Neural crest cell (in vitro differentiated cells): ENCODE measurements at places on chromosomes 16 and 17.
A peak's percentile ranks its signal among the peaks of the same experiment; 100 is the strongest.

DNA sequence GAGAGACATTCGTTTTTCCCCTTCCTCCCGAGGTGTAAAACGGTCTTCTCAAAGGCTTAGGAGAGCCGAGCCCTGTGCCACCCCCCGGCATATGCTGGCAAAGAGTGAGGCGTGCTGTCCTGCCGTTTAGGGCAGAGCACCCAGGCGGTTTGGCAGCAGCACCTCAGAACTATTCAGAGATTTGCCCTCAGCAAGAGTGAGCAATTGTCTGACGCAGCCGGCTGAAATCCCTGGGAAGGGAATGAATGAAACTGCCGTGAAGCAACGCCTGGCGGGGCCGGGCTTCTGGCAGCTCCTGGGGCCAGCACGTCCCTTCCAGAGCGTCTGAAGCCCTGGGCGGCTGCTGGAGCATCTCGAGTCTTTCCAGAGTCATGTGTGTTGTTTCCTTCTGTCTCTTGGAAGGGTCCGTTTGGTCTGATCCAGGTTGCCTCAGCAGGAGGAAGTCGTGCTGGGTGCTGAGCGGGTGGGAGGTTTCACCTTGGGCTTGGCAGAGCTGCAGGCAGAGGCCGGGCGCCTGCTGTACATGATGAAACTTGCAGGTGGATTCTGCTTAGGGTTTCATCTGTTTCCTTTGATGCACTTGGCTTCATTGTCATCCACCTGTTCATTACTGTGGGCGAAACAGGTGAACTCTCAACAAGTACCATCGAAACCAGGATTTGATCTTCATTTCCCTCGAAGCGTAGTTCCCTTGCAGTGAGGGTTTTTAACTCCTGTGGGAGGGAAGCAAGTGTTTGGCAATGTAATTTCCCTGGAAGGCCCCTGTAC is 35.4 kb downstream of the TBCD start:
- DNase-seq = no peak

GRCh38 chr17:64781014-64781756 is 119.1 kb upstream of the SMURF2 start:
- DNase-seq = no peak

- no peak for DNase-seq
Measured at GRCh38 chr16:54067322-54068065, 219.1 kb downstream of the IRX3 start.

DNA sequence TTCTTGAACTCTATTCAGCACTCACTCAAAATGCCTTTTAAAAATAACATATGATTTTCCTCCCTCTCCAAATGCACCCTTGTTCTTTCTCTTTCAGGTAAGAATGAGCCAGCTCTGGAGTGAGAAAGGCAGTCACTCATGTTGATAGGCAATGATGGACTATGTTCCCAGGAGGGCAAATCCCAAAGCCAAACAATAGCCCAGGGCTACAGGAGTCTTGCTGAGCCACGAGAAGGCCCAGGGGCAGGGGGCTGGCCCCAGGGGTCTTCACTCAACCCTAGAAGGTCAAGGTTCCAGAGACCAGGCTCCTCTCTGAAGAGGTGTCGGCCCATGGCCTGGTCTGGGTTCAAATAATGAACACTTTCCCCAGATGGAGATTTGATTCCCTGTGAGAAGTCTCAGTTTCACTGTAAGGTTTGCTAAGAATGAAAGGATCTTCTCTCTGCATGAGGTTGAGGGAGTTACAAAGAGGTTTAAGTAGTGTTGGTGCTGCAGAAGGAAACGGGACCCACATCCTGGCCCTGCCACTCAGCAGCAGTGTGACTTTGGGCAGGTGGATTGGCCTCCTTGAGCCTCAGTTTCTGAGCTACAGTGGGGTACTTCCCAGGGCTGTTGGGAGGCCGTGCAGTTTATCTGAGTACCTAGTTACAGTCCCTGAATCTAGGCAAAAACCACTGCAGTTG is 49.0 kb downstream of the RTN4RL1 start:
- DNase-seq = no peak

- no peak for DNase-seq
Measured at GRCh38 chr17:61750656-61751055, 112.7 kb downstream of the BRIP1 start.

GRCh38 chr17:18258356-18259038 is at the start of gene FLII:
TSS of gene FLII (minus strand) at chr17:18258738. CDS start at chr17:18258690, 48 bp downstream.
- peak; percentile 46 for DNase-seq

GRCh38 chr16:4389051-4389955 is 17.7 kb downstream of the VASN start:
- DNase-seq = no peak

- no peak for DNase-seq
Measured at GRCh38 chr17:81065500-81065899, 30.5 kb downstream of the BAIAP2 start.

GRCh38 chr17:77460514-77461046 is 319.8 kb downstream of the SEC14L1 start:
- no peak for DNase-seq

DNA sequence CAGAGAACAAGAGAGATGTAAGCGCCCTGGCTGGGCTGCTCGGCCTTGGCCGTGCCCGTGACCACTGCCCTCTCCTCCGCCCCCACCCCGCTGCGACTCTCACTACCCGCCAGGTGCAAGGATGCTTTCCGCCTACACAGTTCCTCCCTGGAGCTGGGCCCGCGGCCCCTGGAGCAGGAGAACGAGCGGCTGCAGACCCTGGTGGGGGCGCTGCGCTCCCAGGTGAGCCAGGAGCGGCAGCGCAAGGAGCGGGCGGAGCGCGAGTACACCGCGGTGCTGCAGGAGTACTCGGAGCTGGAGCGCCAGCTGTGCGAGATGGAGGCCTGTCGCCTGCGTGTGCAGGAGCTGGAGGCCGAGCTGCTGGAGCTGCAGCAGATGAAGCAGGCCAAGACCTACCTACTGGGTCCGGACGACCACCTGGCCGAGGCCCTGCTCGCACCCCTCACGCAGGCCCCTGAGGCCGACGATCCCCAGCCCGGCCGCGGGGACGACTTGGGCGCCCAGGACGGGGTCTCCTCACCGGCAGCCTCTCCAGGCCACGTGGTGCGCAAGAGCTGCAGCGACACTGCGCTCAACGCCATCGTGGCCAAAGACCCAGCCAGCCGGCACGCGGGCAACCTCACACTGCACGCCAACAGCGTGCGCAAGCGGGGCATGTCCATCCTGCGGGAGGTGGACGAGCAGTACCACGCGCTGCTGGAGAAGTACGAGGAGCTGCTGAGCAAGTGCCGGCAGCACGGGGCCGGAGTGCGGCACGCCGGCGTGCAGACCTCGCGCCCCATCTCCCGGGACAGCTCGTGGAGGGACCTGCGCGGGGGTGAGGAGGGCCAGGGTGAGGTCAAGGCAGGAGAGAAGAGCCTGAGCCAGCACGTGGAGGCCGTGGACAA is 9.2 kb upstream of the MRPL58 start:
- no peak for DNase-seq

- no peak for DNase-seq
Measured at GRCh38 chr16:5895137-5895536, 797.5 kb upstream of the EEF2KMT start.

- DNase-seq = no peak
Measured at GRCh38 chr16:65034915-65035314, 86.9 kb downstream of the CDH11 start.

- peak; percentile 72 for DNase-seq
Measured at GRCh38 chr16:58020628-58021521, 4.7 kb upstream of the MMP15 start.

DNA sequence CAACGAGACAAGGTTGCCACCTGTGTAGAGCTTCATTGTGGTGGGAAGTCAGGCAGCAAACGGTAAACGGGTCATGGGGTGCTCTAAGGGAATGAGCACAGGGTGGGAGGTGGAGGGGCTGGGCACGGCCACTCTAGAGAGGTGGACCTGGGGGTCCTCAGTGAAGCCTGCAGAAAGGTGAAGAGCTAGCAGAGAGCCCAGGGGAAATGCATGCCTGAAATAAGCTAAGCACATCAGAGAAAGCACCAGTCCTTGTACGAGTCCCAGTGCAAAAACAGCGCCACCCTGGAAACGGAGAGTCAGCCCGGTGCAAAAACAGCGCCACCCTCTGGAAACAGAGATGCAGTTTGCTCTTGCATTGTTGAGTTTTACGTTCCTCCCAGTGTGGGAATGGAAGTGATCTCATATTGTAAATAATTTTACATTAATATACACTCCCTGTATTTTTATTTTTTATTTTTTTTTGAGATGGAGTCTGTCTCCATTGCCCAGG is 65.0 kb downstream of the TBC1D16 start:
- peak; percentile 43 for DNase-seq

DNA sequence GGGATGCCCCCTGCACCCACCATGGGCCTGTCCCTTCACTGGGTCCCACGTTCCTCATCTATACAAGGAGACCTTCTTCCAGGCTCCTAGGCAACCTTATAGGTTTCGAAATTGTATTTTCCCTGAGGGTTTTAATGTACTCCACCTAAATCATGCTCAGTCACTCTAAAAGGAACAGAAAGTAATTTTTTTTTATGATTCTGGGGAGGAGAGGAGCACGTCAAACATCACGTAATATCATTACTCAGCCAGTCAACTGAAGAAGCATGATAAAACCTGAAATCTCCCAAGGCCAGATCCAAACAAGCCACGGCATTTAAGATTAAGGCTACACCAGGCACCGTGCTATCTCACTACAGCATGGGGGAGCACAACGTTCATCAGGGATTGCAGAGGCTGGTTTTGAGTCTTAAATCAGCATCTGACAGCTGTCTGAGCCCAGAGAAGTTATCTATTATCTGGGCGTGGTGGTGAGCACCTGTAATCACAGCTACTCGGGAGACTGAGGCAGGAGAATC is 3.9 kb upstream of the TMEM114 start:
- no peak for DNase-seq

- DNase-seq = no peak
Measured at GRCh38 chr17:17557796-17558195, 33.7 kb downstream of the PEMT start.

- no peak for DNase-seq
Measured at GRCh38 chr16:4933433-4933832, 3.5 kb downstream of the PPL start.

- DNase-seq = peak; percentile 43
Measured at GRCh38 chr16:88561485-88562359, 8.5 kb upstream of the ZC3H18 start.

GRCh38 chr16:86735727-86736126 is 157.4 kb downstream of the FOXL1 start:
- no peak for DNase-seq

DNA sequence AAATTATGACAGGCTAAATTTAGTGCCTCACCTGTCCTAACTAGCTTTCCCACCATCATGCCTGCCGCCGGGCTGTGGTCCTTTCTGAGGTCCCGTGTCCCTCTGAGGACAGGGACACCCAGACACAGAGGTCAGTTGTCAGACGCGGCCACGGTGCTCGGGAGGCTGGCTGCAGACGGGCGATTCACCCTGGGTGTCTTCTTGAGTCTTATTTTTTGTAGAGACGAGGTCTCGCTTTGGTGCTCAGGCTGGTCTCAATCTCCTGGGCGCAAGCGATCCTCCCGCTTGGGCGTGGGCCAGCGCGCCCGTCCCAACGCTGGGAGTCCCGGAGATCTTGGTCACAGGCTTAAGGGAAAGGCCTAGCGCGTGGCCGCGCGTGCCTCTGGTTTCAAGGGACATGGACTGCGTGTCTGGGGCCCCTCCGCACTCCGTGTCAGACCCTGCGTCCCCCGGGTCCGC is 797 bp upstream of the RAB11FIP3 start:
- no peak for DNase-seq

- DNase-seq = no peak
Measured at GRCh38 chr17:63573634-63574033, 23.4 kb downstream of the DCAF7 start.
